M059J (cell line): ENCODE measurements at places on chromosomes 5 and 9. TPM values are rescaled to one million over a fixed set of nuclear protein-coding genes. Genes with fewer than 3 reads are reported as not detected.

Gene SFXN1
- total RNA-seq = 156 and 162 TPM in 2 replicates

Gene CORO2A
- total RNA-seq = 3.6 and 4.3 TPM in 2 replicates

Gene APBA1
- total RNA-seq = 0.69 and 1.2 TPM in 2 replicates

Gene SPATA31E1
- not detected in 2 replicates for total RNA-seq

Gene BHMT
- total RNA-seq = not detected in 2 replicates

Gene GPR151
- total RNA-seq = not detected in 2 replicates

Gene FUBP3
- total RNA-seq = 32.5 and 49.2 TPM in 2 replicates

Gene TRIM7
- 1.6 and 3.2 TPM in 2 replicates for total RNA-seq

Gene SPEF2
- total RNA-seq = 1.2 and 2.4 TPM in 2 replicates

Gene BTNL9
- total RNA-seq = not detected in 2 replicates

Gene CTNND2
- 0.17 and 1.7 TPM in 2 replicates for total RNA-seq

GRCh38 chr9:69461103-69461887 lies 136.3 kb downstream of the ENTREP1 start:
- no peak for DNase-seq

DNA sequence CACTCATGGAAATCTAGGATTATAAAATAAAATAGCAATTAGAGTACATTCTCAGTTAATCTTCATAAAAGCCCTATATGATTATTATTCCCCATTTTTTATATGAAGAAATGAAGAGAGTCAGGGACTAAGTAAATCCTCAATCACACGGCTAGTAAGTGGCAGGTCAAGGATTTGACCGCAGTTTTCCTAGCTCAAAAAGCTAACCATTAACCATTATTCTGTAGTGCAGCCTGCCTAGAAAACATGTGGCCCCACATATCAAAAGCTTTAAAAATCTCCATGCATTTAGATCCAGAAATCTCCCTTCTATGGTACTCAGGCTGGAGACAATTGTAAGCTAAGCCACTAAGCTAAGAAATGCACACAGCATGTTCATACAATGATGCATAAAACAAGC lies 21.4 kb downstream of the EPB41L4A start:
- DNase-seq = no peak

GRCh38 chr5:177605078-177605477 lies 5.1 kb downstream of the B4GALT7 start:
- DNase-seq = no peak

DNA sequence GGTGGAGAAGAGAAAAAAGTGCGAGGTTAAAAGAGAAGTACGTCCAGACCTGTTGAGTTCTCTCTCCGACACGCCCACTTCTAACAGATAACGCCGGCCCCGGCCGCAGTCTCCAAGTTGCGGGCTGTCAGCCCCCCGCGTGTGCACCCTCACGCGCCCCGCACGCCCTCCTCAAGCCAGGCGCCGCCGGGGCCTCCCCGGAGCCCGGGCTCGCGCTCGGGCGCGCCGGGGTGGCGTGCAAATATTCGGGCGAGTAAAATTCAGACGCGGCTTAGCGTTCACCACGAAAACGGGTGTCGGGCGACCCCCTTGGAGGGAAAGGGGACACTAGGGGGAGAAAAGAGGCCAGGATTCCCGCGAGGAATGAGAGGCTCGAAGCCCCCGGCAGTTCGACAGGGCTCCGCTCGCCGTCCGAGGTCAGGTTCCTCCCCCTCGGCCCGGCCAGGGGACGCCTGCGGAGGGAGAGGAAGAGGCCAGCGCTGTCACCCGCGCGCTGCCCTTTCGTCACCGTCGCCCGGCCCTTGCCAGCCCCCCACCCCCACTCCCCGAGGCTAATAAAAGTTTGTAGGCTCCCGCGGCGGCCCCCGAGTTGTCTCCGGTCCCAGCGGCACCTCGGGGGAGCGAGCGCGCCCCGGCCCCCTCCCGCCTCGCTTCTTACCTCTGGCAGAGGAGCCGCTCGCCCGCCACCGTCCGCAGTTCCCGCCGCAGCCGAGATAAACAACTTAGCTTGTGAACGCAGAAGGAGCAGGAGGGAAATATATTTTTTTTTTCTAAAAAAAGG lies 743 bp downstream of the NR3C1 start:
- peak; percentile 60 for DNase-seq

DNA sequence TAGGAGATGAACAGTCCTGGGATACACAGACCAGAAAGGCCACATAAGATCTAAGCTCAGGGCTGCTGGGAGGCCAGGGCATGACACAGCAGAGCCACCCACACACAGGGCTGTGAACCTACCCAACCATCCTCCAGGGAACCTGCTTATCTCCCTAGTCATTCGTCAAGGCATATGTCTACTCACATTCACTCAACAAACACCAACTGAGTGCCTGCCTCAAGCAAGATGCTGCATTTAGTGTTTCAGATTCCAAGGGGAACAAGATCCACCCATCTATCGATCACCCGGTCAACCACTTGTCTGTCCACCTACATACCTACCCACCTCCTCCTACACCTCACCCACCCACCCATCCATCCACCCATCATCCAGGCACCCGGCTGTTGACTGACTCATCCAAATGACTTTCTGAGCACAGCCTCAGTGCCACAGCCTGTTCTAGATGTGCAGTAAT lies 1.9 kb downstream of the DPM2 start:
- no peak for DNase-seq

- peak; percentile 78 for DNase-seq
Observed at GRCh38 chr5:172048539-172049101, 42.2 kb upstream of the FBXW11 start.

DNA sequence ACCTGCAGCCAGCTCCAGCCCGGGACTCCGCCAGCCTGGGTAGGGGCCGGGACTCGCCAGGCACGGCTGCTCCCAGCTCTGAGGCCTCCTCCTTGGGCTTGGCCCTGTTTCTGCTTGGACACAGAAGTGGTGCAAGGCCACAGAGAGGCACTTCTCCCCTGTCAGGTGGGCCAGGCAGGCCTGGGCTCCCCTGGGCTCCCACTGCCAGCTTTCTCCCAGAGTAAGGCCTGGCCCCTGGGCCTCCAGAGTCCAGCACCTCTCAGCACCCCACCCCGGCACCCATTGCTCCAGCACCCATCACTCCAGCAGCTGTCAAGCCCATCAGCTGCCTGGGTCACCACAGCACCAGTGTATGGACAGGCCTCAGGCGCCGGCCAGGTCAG lies 71.1 kb upstream of the LRRTM2 start:
- no peak for DNase-seq

- DNase-seq = no peak
Observed at GRCh38 chr5:81408496-81408895, 14.6 kb upstream of the ACOT12 start.

DNA sequence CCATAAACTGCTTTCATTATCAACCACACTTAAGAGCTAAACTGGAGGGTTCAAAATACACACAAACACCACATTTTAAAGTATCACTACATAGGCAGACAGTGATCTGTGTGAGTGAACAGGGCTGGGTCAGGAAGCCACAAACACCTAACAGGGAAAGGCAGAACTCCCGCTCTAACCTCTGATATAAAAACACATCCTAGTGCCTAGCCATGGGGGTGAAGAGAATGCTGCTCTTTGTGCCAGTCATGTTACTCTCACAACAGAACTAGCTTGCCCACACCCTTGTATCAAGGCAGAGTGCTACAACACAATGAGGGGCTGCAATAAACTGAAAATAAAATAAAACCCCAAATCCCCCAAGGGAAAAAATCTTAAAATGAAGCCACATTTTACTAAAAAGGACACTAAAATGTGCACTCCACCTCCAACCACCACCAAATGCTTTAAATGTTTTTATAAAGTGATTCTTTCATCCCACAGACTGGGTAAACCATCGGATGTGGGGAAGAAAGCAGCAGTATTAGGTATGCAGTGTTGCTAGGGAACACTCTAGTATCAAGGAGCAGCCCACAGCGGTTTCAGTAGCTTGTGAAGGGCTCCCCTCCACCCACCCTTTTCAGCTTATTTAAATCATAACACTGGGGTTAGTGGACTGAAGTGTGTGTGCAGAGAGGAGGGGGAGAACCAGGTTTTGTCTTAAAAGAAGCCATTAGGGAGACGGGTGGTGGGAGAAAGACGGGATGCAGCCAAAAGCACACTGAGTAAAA lies 64.5 kb downstream of the TMEM161B start:
- DNase-seq = peak; percentile 9

DNA sequence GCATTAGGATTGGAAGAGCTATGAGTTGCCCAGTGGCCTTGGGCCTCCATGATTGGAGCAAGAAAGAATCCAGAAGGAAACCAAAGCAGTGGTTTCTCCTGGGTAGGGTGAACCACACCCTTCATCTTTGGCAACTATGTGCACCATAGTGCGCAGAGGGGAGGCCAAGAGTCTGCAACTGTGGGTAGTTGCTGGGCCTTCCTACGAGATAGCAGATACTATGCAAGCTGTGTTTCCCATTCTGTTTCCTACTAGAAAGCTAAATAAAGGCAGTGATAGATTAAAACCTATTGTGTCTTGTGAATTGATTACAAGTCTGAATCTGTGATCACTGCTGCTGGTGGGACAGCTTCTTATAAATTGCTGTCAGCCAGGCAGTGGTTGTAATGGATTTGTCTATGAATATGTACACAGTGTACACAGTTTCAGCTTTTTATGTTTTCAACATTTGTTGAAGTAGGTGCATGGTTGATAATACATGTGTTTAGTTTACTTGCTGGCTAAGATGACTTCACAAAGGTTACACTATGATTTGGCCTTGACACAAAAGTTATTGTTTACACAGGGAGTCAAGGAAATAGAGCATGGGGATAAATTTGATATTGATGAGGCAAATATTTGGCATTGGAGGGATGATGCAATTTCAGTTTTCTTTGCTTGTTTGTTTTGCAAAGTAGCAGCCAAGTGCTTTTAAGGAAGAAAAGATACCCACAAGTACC lies 23.7 kb upstream of the PDE8B start:
- no peak for DNase-seq

DNA sequence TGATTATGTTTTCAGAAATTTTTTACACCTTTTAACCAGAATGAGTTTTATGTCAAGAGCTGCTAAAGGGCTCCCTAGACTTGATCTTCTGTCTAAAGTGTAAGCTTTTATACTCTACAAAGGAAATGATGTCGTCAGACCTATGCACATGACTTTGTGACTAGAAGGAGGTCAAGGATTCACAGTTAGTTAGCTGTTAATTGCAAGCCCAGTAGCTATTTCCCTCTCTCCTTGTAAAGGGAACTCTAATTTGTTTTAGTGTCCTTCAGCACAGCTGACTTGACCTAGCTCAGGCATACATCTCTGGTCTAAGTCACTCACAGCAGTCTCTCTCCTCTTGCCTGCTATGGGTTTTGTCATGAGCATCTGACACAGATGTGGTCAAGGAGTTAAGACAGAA lies 173.5 kb upstream of the NREP start:
- peak; percentile 34 for DNase-seq

DNA sequence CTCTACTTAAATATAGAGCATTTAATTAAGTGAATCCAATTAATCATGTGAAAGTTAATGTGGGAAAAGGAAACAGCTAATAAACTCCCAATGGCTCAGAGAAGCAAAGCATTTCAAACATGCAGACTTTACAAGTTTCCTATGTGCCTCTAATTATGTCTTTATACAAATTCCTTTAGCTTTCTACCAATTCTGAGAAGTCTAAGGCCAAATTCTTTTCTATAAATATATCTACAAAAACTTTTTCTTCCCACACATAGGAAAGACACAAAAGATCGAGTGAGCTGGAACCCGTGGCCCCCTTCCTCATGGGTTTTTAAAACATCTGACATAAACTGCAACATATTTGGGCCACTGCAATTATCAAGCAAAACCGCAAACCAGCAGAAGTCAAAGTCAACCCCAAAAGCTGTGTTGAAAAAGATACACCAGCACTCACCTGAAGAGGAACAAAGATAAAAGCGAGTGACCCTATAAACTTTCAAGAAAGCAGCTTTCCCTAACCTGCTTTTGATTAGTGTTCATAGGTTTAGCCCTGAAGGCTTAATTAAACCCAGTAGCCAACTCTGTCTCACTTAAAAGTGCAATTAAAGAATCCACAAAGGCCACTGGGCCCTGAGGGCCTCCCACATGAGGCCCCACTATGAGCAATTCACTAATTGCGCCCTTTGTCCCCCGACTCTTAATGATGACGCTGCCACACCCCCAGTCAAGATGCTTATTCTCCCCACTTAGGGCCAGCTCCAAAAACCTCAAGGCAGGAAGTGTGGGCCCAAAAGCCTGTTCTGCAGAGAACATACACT lies 12.1 kb downstream of the SEMA5A start:
- DNase-seq = peak; percentile 67

GRCh38 chr5:74355041-74355824 lies 285.3 kb downstream of the ENC1 start:
- DNase-seq = peak; percentile 46

DNA sequence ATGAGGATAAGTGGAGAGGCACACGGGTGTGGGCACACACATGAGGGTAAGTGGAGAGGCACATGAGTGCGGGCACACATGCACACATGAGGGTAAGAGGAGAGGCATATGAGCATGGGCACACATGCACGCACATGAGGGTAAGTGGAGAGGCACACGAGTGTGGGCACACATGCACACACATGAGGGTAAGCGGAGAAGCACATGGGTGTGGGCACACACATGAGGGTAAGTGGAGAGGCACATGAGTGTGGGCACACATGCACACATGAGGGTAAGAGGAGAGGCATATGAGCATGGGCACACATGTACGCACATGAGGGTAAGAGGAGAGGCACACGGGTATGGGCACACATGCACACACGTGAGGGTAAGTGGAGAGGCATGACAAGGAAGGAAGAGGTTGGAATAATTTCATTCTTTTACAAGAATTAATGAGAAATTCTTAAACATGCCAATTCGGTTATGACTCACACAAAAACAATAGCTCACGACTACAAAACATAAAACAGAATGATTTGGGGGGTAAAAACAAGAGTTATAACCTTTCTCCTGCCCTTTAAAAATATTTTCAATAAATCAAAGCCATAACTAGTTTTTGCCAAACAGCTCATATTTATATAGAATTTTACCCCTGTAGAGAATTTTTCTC lies 67.5 kb downstream of the APBA1 start:
- DNase-seq = peak; percentile 12

- no peak for DNase-seq
Observed at GRCh38 chr5:118557251-118557661, 431.1 kb downstream of the DTWD2 start.

DNA sequence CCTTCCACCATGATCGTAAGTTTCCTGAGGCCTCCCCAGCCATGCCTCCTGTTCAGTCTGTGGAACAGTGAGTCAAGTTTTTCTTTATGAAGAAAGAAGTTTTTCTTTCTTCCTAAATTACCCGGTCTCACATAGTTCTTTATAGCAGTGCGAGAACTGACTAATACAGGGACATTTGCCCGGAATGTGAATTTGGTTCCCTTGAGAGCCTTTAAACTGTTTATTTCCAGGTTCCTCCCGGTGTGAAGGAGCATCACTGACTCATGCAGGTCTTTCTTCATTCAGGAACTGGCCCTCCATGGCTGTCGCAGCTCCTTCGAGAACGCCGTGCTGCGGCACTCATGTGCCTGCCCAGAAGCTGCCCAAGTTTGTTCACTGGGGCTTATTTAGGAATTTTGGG lies 87.7 kb downstream of the PTCH1 start:
- DNase-seq = no peak

GRCh38 chr5:57953792-57954191 lies 471.2 kb upstream of the ACTBL2 start:
- DNase-seq = no peak

- DNase-seq = no peak
Observed at GRCh38 chr5:176843673-176844072, 33.3 kb downstream of the UNC5A start.
